ENCODE measurements at places on chromosomes 3 and 15.
A peak's percentile ranks its signal among the peaks of the same experiment; 100 is the strongest.

GRCh38 chr3:133211449-133211848 is 173.3 kb downstream of the TMEM108 start:
- no peak for DNase-seq

DNA sequence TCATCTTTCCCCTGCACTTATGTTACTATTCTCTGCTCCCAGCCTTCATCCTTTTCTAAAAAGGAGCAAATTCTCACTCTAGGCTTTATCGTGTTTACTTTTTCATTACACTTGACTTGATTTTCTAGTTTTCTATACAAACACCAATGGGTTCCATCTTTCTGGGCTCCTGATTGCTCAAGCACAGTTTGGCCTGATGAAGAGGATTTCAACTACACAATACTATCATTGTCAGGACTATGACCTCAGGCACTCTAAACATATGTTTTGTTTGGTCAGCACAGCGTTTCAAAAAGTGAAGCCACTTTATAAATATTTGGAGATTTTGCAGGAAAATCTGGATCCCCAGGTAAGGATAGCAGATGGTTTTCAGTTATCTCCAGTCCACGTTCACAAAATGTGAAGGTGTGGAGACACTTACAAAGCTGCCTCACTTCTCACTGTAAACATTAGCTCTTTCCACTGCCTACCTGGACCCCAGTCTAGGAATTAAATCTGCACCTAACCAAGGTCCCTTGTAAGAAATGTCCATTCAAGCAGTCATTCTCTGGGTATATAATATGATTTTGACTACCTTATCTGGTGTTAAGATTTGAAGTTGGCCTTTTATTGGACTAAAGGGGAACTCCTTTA is 86.2 kb downstream of the TGFBR2 start:
- DNase-seq: no peak

DNA sequence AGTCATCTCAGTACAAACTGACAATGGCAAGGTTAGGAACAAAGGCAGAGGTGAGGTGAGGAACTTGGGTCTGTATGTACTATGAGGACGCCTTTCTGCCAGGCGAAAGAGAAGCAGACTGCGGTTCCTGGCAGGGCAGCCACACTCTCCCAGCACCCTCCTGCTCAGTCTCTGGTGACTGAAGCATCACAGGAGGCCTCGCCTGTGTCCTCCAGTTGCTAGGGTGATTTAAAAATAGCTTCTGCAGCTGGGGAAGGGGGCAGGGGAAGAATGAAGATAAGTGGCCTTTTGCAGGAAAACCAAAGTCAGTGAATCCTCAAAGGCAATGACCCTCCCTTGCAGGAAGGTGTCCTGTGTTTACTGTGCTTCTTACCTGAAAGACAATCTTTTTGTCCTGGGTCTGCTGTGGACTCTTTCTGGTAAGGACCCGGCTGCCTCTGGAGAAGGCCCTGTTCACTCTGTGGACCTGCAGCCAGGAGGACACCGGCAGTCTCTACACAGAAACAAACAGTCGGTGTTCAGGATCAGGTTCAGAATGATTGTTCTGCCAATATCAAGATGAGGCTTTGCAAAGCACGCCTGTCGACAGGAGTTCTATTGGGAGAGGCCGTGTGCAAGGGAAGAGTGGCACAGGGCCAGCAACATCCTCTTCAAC is 65.7 kb upstream of the DGKG start:
- DNase-seq: no peak

DNA sequence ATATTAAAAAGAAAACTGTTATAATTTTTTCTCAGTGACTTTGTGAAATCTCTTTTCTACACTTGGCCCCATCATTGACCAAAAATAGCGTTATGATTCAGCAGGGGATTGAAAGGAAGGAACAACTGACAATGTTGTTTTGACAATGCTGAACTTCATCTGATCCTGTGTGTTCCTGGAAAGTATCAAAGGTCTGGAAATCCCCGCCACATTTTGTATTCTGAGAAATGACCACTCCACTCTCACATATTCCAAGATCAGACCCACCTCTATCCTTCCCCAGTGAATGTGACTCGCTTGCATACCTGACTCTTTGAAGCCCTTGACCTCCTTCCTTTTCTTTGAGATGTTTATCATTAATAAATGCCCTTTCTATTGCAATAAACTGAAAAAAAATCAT is 9.7 kb upstream of the RIOX2 start:
- no peak for DNase-seq

DNA sequence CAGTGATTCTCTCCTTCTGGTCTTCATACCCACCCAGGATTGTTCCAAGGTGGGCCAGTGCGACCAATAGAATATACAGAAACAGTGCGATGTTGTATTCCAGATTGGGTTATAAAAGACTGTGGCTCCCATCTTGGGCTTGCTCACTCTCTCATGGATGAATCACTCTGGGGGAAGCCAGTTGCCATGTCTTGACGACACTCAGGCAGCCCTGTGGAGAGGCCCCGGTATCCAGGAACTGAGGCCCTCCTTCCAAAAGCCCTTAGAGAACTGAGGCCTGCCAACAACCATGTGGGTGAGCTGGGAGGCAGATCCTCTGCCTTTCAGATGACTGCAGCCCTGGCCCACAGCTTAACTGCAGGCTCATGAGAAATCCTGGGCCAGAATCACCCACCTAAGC is 57.2 kb downstream of the SH3GL3 start:
- no peak for DNase-seq

GRCh38 chr15:27771892-27772291 is 327.2 kb downstream of the OCA2 start:
- no peak for DNase-seq

- DNase-seq: no peak
Measured at GRCh38 chr15:61227269-61227949, 1.7 kb downstream of the RORA start.

- DNase-seq: no peak
Measured at GRCh38 chr15:76105911-76106310, 46.1 kb downstream of the TMEM266 start.

- no peak for DNase-seq
Measured at GRCh38 chr3:107329088-107329487, 48.2 kb upstream of the CCDC54 start.

- DNase-seq: no peak
Measured at GRCh38 chr3:75768303-75769017, 16.9 kb downstream of the ZNF717 start.

DNA sequence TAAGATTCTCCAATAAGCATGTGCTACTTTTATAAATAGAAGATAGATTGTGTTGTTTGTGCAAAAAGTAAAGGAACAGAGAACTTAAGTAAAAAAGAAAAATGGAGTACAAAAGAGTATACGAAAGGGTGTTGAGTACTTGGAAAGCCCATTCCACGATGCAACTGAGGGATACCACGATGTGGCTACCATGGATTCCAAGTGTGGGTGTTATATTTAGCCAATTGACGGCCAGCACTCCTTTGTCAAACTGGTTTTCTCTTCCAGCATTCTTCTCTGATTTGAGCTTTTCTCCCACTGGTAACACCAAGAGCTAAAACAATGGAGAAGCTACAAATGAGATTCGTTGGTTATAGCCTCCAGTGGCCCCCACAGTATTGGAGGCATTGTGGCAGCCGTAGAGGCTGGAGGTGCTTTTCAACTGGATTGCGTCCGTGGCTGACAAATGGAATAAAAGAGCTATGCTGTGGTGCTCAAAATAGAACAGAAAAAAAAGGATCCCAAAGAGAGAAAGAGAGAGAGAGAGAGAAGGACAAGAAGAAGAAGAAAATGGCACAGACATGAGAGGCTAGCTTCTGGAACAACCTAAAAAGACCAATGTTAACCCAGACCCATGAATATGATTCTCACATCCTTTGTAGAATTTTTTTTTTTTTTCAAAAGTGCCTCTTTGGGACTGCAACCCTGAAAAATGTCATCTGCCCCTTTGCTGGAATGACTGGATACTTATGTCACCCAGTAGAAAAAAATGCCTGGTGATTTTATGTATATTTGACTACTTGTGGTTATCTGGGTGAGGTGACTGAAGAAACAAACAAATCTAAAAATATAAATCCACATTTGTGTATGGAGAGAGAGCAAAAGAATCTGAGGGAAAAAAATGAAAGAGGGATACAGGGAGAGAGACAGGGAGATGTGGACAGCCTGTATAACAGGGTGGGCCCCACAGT is 345.1 kb downstream of the RORA start:
- no peak for DNase-seq

- DNase-seq: no peak
Measured at GRCh38 chr3:121956363-121956762, 62.2 kb downstream of the SLC15A2 start.

DNA sequence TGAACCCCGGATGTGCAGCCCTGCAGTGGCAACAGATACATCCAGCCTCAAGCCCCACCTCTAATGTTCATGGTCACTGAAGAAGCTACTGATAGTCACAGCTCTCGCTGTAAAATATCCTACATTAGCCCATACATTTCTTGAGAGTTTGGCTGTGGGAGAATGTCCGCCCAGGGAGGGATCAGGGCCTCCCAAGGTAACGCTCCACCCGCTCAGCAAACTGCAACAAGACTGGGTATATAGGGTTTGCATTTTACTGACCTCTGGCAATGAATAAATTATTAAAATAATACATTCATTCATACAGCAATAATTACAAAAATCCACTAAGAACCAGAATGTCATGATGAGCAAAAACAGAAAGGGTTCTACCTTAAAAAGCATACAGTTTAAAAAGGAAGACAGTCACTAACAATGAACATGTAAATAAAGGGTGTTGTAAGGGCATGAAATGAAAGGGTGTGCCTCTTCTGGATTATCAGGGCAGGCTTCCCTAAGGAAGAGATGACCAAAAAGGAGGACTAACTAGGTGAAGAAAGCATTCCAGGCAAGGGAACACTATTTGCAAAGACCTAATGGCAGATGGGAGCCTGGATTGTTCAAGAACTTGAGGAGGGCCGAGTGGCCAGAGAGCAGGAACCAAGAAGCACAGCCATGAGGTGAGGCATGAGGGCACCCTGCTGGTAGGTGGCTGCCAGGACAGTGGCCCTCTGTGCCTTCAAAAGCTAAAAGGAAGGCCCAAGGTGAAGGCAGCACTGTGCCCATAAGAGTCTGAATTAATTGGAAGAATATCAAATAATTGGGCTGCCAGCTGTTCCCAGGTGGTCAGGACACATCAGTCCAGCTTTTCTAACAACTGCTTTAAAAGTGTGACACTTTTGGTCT is 28.1 kb upstream of the CTDSPL start:
- no peak for DNase-seq

DNA sequence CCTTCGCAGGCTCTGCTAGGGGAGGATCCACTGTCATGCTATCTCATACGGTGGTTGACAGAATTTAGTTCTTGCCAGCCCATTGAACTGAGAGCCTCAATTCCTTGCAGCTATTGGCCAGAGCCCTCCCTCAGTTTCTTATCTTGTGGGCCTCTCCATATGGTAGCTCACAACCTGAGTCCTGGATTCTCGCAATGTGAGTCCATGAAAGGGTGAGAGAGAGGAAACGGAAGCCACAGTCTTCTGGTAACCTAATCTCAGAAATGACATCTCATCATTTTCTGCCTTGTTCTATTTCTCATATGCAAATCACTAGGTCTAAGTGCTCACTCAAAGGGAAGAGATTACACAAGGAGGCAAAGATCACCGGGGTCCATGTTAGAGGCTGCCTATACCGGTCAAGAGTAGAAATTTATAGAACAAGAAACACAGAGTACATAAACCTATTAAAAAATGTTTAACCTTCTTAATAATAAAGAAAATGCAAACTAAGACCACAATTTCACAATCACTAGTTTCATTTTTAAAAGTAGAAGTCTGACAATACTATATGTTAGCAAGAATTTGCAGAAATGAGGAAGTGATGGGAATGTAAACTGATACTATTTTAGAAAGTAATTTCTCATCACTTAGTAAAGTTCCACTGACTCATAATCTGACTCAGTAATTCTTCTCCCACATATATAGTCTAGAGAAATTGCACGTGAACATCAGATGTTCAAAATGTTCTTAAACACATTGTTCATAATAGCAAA is 378.4 kb upstream of the AGTR1 start:
- DNase-seq: no peak

GRCh38 chr15:37933666-37934065 is 774 bp upstream of the TMCO5A start:
- DNase-seq: no peak

DNA sequence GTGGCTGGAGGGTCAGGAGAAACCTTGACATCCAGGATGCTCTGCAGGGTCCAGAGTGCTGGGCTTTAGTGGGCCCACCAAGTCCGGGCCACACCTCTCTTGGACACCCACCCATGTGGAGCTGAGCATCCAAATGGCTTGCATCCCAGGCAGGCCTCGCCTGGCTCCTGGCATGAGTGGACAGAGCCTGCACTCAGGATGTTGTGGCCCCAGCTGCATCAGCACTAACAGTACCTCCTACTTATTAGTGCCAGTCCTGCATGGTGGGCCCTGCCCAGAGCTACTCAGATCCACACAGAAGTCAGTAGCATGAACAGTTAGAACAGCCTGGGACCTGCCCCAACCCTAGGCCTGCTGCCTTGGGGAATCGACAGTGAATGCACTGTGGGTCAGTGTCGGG is 42.2 kb upstream of the MRPS22 start:
- DNase-seq: no peak

GRCh38 chr15:45094358-45094730 is 19.6 kb downstream of the DUOX2 start:
- no peak for DNase-seq

- DNase-seq: peak; percentile 28
Measured at GRCh38 chr3:24683633-24684384, 189.2 kb upstream of the THRB start.

- no peak for DNase-seq
Measured at GRCh38 chr15:71291723-71292122, 176.5 kb downstream of the THSD4 start.

GRCh38 chr3:45026957-45027356 is 854 bp downstream of the CLEC3B start:
- no peak for DNase-seq

GRCh38 chr3:41963823-41964222 is 1.9 kb upstream of the ULK4 start:
- no peak for DNase-seq

DNA sequence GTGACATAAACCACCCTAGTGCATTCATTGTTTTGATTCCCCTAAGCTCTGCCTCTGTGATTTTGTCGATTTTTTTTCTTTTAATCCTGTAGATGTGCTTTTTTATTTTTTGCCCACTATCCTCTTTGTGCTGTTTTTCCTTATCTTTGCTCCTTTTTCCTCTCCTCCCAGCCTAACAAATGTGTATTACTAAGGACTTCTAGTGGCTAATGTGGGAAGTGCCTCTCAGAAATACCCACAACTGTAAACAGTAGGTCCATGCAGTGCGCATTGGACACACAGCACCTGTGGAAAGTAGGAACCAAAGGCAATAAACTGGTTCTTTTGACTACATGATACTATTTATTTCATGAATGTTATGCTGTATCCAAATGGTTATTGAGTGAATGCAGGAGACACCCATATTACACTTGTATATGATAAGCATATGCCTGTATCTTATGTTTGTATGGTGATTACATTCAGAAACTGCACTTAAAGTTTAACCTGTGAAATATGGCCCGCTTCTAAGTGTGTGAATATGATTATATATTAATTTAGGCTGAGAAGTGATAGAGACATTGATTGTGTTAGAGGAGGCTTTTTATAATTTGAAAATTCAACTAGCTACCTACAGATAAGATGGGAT is 147.8 kb downstream of the PLCL2 start:
- peak; percentile 19 for DNase-seq
